ENCODE measurements at places on chromosomes 1 and 21.

DNA sequence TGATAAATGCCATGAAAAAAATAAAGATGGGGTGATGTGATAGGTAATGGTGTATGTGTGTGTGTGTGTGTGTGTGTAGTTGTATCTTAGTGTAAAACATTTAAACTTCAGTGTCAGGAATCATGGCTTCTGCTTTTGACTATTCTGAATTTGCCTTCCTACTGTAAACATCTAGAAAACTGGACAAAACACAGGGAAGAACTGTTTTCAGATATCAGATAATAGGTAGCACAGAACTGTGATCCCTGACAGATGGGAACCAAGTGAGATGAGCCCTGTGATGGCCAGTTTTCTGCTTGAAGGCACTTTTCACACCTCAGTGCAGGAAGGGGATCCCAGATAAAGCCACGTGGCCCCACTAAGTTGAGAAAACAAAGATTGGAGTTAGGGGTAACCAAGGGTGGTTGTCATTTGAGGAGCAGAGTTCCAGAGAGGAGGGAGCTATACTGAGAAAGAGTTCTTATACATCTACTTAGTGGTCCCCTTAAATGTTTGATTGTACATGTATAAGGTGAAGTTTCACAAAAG lies 17.3 kb downstream of the DYRK1A start:
- no peak for DNase-seq

- DNase-seq: no peak
These were observed 12.4 kb downstream of the FBXO2 start for GRCh38 chr1:11641776-11642305.

DNA sequence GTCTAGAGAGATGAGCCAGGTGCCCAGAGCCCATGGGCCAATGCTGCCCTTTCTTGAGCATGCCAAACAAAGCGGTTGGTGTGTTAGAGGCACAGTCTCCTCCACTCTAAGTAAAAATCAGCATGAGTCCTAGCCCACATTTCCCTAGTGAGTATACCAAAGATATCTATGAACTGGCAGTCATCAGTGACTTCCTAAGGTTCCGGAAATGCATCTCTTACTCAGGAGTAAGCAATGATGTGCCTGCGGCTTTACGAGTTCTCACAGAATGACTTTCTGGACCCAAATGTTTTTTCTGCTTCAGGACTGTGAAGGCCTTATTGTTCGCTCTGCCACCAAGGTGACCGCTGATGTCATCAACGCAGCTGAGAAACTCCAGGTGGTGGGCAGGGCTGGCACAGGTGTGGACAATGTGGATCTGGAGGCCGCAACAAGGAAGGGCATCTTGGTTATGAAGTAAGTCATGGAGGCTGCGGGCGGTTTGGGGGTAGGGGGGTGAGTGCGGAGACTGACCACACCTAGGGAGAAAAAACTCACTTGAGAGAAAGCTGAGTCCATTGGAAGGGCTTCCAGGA lies 9.2 kb downstream of the PHGDH start:
- no peak for DNase-seq

- no peak for DNase-seq
These were observed at the start of gene ARTN for GRCh38 chr1:43933386-43934100. Gene ARTN (plus strand): TSS chr1:43933801. CDS start chr1:43935657, 1,856 bp downstream.

GRCh38 chr1:153661111-153661708 lies 2.7 kb downstream of the SNAPIN start:
- no peak for DNase-seq

DNA sequence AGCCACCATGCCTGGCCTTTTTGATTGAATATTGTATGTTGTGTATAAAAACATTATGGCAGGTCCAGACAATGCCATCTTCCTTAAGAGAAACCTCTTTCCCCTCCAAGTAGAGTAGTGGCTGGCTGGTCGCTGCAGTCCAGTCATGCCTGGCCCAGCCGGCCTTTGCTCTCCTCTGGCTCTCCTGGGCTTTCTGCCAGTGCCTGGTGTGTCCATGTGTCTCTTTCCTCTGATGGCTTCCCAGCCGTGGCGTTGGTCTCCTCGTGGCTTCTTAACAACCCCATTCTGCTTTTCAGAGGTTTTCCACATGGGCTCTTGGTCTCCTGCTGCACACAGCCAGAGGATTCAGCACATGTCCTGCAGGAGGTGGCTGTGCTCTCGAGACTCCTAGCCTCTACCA lies 58.7 kb downstream of the DIP2A start:
- no peak for DNase-seq

GRCh38 chr1:211739671-211740411 lies 64.4 kb upstream of the NEK2 start:
- DNase-seq: no peak

DNA sequence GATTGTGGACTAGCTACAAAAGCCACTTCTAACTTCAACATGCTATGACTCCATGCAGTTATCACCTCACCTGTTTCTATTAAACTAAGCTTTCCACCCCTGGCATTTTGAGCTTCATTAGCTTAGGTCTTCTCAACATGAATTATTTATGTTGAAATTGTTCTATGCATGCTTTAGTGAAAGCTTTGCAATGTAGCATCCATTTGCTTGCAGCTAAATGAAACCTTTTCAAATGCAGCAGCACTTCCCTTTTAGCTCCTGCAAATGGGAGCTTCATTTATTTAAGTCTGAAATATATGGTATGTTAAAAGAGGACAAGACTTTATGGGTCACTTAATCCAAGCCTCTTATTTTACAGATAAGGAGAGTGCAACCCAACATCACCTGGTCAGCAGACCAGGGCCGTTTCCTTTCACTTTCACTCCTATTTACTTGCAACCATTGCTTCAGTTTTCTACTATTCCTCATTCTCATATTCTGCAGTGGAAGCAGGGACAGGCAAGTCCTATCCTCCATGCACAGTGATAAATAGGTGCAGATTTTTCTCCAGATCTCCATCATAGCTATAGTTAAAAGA lies 56.4 kb upstream of the SAMSN1 start:
- no peak for DNase-seq

DNA sequence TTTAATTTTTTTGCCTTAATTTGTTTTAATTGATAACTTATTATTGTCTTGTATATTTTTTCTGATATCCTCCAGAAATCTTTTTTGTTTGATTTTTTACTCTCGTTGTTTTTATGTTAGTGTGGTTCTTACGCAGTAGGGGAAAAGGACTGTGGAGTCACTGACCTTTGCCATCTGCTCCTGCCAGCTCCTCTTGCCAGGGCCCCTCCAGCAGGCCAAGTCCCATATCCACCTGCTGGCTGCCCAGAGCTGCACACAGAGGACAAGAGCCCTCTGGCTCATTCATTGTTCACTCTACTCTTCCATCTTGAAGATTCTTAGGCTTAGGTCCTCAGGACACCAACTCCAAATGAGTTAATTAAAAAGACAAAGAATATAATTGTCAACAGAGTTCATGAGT lies 316.4 kb upstream of the DUSP10 start:
- DNase-seq: no peak

- no peak for DNase-seq
These were observed at the start of gene FASLG for GRCh38 chr1:172658871-172659453. Gene FASLG (plus strand): TSS chr1:172659103. CDS start chr1:172659202, 99 bp downstream.

- no peak for DNase-seq
These were observed 54.9 kb downstream of the ENAH start for GRCh38 chr1:225597926-225598575.

GRCh38 chr1:237736372-237737029 lies 154.2 kb downstream of the ZP4 start:
- no peak for DNase-seq

GRCh38 chr1:154837034-154837671 lies 32.9 kb downstream of the KCNN3 start:
- DNase-seq: no peak

DNA sequence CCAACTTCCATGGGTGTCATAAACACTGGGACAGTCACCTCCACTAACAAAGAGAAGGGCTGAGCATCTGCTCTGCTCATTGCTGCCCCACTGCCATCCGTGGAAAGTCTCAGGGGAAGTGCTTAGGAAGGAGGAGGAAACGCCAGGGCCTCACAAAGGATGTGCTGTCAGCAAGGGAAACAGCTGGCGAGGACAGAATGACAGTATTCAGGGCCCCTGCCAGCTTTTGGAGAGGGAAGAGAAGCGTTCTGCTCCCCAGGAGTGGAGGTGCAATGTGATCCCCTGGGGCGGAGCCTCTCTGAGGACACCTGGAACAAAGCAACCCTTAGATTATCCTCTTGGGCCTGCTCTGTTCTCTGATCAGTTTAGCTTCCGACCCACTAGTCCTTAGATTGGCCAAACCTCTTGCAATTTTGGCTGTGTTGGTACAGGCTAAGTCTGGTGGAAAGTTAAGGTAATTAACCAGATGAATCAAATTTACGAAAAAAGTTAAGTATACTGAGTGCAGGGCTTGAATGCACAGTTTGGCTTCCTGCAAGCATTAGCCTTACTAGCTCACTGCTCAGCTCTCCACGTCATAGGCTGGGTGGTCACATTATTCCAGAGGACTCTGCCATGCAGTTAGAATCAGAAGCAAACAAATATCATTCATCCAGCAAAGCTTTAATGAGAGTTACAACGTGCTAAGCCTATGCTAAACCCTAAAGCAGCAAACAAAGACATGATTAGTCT lies 170.2 kb upstream of the NFIA start:
- DNase-seq: no peak

GRCh38 chr21:36918291-36918690 lies 48.2 kb downstream of the HLCS start:
- DNase-seq: no peak

- no peak for DNase-seq
These were observed 6.4 kb upstream of the TNFRSF25 start for GRCh38 chr1:6472391-6472790.

- DNase-seq: no peak
These were observed 1013.8 kb downstream of the PLA2G4A start for GRCh38 chr1:187842406-187843165.

GRCh38 chr1:47527653-47528272 lies 89.9 kb downstream of the FOXD2 start:
- peak; percentile 36 for DNase-seq

- DNase-seq: no peak
These were observed 4.3 kb downstream of the GUK1 start for GRCh38 chr1:228144193-228144992.

- DNase-seq: no peak
These were observed 811.8 kb upstream of the ADGRL2 start for GRCh38 chr1:80988926-80989325.

DNA sequence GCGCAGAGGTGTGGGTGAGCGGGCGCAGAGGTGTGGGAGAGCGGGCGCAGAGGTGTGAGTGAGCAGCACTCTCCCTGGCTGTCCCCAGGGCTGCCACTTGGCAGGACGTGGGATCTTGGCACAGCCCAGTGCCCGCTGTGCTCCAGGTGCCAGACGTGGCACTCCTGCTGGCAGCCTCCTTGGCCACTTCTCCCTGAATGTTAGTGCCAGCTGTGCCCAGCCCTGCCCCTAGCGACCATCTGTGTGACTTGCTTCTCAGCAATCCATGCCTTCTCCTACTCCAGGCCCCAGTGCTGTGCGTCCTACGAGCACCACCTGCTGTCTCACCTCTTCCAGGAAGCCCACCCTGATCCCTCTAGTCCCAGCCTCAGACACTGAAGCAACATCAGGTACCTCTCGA lies 30.5 kb downstream of the KRTAP10-1 start:
- DNase-seq: peak; percentile 81

Measured in NCI-H2081 (cell line).